ELR (cell line): ENCODE measurements at places on chromosomes 4 and X.

DNA sequence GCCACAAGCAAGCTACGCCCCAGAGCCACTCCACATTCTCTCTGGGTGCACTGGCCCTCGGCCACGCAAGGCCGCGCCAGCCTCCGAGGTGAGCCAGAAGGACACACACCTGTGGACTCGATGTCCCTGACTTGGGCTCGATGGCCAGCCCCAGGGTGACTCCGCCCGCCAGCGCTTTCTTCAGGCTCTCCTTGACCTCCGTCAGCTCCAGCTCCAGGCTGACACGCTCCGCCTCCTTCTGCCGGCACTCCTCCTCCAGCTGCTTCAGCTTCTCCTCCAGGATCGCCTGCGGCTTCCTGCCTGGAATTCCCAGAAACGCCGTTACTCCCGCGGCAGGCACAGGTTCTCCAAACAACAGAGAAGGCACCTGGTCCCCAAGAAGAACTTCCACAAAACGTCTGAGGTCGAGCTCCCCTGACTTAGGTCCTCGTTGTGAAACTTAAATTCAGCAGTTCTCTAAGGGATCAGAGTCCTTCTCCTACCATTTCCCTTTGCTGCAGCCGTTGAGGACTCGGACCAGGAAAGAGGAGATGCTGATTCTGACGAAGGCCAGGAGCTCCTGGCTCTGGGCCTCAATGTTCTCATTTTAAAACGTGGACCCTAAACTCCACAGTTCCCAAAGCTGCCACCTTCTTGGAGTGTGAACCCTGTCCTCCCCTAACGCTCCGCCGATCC is 166.8 kb downstream of the AFAP1 start:
- DNase-seq: no peak

DNA sequence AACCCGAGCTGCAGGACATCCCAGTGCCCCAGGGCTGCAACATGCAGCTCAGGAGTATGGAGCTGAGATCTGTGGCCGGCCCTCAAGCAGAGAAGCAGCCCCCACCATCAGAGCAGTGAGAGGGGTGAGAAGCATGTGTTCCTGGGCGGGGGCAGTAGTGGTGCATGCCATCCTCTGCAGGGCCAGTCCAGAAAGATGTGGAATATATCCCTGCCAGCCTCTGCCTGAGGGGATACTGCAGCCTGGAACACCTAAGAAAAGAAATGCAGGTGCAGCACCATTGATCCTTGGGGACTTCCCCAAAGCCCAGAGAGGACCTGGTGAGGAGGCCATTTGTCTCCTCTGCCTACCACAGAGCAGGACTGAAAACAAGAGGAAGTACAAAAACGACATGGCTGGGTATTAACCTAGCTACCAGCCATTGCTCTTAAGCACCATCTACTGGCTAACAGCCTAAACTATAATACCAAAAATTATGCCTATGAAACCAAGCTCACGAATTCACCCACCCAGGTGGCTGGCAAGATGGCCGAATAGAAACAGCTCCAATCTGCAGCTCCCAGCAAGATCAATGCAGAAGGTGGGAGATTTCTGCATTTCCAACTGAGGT is 158.8 kb downstream of the ADGRA3 start:
- peak; percentile 35 for DNase-seq

GRCh38 chr4:54657551-54658251 is at the start of gene KIT:
Gene KIT, plus strand, starts transcription at chr4:54657957. Its CDS starts 58 bp downstream, at chr4:54658015.
- DNase-seq: peak; percentile 30

DNA sequence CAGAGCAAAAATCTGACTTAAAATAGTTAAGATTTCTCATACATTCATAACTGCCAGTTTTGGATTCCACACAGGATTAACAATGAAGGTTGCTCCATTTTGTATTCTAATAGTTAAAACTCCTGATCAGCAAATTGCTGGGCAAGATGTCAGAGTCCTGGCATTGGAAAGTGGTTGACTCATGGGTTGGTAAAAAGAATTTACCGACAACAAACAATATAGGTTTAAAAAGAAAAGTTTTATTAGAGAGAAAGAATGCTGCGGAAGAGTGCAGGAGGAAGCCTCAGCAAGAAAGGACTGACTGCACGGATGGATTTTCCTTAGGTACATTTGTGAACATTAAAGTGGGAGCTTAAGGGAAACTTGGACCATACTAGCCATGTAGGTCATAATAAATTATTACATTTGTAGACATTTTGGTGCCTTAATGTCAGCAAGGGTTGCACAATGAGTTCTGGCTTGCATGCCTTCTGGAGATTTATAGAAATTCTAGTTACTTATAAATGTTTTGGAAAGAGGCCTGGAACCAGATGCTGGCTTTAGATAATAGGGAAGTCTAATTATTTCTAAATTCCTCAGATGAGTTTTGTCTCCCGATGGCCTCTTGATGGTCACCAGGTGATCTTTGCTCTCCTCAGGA is 25.4 kb upstream of the IL2 start:
- no peak for DNase-seq

DNA sequence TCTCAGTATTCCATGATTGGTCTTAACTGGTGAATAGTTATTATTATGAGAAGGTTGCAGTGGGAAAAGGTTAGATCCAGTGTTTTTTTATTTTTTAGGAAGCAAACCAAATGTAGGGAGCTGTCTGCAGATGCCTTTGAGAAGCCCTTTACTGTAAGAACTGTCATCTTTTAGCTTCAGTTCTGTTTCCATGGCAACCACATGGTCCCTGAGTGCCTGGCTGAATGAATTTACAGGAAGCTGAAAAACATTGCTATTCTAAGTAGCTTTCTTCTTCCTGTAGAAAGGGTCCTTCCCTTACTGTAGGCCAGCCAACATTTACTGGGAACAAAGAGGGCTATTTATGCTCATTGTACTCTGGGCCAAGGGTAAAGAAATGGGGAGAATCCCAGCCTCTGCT is 103.3 kb downstream of the DCLK2 start:
- DNase-seq: peak; percentile 19

DNA sequence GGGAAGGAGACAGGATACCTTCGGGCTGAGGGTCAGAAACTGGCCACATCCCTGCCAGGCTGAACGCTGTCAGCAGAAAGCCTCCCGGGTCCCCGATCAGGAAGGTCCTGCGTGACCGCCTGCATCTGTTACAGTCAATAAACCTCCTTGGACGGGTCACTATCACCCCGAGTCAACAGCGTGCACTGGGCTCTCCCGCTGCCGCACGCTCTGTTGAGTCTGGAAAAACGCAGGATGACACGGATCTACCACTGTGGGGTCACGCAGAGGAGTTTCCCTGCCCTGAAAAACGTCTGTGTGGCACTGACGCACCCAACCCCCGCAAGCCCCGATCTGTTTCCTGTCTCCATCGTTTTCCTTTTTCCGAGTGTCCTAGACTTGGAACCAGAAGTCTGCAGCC is 12.1 kb downstream of the PPP2R3B start:
- DNase-seq: peak; percentile 27

DNA sequence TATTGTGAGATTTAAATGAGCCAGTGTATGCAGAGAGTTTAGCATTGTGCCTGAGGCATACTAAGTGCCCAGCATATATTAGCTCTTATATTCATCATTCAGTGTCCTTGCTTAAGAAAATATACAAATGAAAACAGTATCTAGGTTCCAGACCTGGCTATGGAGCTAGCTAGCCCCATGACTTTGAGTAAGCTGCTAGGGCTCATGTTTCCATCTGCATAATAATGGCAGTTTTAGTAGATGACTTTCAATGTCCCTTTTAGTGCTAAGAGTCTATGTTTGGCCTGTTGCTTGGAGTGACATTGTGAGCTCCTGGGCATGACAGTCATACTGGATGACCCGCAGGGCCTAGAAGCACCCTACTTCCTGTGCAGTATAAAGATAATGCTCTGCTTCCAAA is 435.3 kb downstream of the ZIC3 start:
- no peak for DNase-seq

- DNase-seq: no peak
These were observed 96.5 kb upstream of the MAP3K15 start for GRCh38 chrX:19611636-19612376.

GRCh38 chrX:112664924-112665323 is 14.8 kb downstream of the LHFPL1 start:
- DNase-seq: no peak

GRCh38 chr4:90852237-90852636 is 725.0 kb downstream of the CCSER1 start:
- DNase-seq: no peak

DNA sequence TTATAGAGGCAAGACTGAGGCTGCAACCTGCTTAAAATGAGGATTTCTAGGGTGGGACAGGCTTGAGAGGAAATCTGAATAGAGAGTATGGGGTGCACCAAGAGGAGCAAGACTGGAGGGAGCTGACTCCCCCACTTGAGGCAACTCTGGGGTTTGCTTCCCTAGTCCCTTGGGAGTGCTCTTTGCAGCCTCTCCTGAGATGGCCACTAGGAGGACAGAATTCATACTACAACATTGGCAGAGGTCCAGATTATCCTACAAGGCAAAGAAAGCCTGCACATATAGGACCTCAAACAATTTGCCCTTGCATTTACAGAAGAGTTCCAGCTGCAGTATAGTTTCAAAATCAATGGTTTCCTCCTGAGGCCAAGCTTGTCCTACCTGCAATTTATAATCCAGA is 830.9 kb downstream of the TECRL start:
- DNase-seq: peak; percentile 24

DNA sequence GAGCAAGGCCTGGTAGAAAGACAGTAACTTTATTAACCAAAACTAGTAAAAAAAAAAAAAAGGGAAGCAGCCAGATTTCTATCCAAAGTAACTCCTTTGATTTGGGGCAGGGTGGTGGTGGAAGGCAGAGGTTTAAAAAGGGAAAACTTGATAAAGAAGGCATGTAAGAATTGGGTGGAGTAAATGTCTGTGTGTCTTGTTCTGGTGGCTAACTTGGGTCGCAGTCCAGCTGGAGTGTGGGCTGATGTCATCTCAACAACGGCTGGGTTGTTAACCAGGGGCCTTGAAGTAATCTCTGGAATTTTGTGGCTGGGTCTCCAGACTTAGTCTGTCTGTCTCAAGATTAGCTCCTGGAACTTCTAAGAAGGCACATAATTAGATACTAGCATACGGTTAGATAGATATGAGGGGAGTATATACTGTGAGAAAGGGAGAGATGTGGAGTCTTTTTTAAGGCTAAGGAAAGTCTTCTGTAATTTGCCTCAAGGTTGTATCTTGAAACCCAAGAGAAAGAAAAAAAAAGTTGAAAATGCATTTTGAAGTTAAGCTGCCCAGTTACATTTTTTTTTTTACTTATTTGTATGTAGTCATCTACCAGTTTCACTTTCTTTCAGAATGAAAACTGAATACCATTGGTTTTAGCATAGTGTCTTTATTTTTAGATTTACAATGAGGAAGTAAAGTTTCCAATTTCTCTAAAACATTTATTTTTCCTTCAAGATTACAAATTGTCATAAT is 48.3 kb downstream of the MTHFD2L start:
- peak; percentile 28 for DNase-seq

GRCh38 chr4:182213004-182213403 is 30.2 kb upstream of the TENM3 start:
- no peak for DNase-seq

DNA sequence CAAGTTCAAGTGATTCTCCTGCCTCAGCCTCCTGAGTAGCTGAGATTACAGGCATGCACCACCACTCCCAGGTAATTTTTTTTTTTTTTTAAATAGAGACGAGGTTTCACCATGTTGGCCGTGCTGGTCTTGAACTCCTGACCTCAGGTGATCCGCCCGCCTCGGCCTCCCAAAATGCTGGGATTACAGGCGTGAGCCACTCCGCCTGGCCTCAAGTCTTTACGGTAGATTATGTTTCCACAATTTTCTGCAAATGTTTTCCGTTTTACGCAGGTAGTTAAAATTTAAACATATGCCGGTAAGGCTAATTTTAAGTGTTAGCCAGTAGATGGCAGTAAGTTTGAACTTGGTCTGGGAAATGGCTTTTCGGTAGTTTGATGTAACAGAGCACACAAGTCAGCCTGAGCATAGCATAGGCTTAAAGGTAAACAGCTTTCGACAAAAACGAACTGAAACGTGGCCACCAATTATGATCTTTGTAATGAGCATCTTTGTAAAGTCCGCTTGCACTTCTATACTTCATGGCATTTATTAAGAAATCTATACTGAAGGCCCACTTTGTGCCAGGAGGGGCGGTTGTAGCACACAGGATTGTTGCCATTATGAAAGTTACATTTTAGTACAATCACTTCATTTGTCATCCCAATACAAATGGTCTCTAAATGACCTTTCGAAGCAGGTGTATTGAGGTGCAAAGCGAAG is 31.1 kb downstream of the CCKAR start:
- peak; percentile 70 for DNase-seq

DNA sequence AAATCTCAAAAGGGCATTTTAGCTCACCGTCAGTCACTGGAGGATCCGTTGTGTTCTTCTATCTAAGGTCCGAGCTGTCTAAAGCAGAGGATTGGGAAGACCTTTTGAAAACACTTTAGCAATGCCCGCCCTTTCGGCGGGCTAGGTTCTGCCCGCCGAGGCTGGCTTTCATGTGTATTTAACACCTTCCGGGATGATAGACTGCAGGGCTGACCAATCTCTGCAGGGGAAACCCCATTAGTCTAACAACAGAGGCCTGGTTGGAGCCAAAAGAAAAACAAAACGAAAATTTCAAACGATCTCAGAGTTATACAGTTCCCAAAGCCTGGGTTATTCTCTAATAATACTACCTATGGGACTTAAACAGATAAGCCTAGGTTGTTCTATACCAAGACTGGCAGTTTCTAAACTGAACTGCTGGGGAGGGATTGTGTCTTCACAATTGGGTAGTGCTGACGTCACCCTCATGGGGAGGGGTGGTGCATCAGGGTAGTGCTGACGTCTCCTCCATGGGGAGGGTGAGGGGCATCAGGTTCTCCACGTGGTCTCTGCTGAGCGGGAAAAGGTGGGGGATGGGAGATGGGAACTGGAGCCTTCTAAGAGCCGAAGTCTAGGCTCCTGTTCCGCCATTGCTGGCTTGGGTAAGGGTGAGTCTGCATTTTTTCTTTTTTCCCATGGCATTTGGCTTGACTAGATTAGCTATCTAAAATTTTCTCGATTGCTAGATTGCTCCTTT is 14.8 kb upstream of the CUL4B start:
- DNase-seq: no peak

DNA sequence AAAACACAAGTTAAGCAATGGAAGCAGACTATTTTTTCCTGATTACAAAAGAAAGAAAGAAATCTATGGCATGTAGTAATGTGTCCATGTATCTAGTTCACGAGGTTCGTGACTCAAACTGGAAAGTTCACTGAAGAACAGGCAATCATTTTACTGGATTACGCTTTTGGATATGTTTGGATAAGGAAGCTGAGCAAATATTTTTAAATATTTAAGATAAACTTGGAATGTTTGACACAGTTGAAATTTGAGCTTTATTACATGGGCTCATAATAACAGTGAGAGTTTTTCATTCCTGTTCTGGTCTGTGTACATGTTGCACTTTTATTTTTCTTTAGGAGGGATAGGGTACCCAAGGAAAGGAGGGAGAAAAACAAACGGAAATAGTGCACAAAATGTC is 244.2 kb upstream of the GK2 start:
- no peak for DNase-seq

DNA sequence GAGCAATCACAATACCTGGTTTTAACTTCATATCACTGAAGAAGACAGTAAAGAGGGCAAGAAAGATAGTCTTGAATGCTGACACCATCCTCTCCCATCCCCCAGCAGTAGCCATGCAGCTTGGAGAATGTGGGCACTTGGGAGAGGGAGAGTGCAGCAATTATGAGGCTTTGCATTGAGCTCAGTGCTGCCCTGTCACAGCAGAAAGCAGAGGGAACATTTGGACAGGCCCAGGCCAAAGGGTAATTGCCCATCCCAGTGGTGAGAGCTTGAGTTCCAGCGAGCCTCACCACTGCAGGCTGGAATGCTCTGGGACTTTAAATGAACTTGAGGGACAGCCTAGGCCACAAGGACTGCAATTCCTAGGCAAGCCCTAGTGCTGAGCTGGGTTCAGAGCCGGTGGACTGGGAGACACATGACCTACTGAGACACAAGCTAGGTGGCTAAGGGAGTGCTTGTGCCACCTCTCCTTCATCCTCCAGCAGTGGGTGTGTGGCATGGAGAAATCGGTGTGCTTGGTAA is 36.3 kb downstream of the CORIN start:
- no peak for DNase-seq
